Gastroesophageal sphincter (tissue), 4 donors: ENCODE measurements at places on chromosomes 1 and 21.

GRCh38 chr1:116219651-116220434 lies 108.6 kb downstream of the MAB21L3 start:
- no peaks in the 10 kb centered on the region for H3K4me1 ChIP-seq
- no peak overlapping the region for H3K4me3 ChIP-seq
- no peaks in the 10 kb centered on the region for H3K27me3 ChIP-seq
- H3K27ac ChIP-seq = no peak overlapping the region
- ATAC-seq = no peak

GRCh38 chr1:9663257-9663656 lies 11.7 kb downstream of the PIK3CD start:
- H3K4me3 ChIP-seq = no peak overlapping the region
- peaks cover 29% of the 10 kb centered on the region for H3K27me3 ChIP-seq
- no peaks in the 10 kb centered on the region for H3K4me1 ChIP-seq
- no peak overlapping the region for H3K27ac ChIP-seq
- no peak for ATAC-seq
- H3K36me3 ChIP-seq = no peaks in the 10 kb centered on the region

GRCh38 chr1:164836614-164837018 lies 277.6 kb downstream of the PBX1 start:
- peaks cover 73% of the 10 kb centered on the region for H3K4me1 ChIP-seq
- no peak overlapping the region for H3K27ac ChIP-seq
- H3K27me3 ChIP-seq = no peaks in the 10 kb centered on the region
- H3K36me3 ChIP-seq = peaks cover 20% of the 10 kb centered on the region
- no peak overlapping the region for H3K4me3 ChIP-seq

- H3K27ac ChIP-seq = no peak overlapping the region
- no peak overlapping the region for H3K4me3 ChIP-seq
- ATAC-seq = no peak
- no peaks in the 10 kb centered on the region for H3K36me3 ChIP-seq
These were observed 446.9 kb downstream of the NEGR1 start for GRCh38 chr1:71835442-71835813.

- H3K27ac ChIP-seq = no peak overlapping the region
- ATAC-seq = no peak
- no peaks in the 10 kb centered on the region for H3K4me1 ChIP-seq
- H3K27me3 ChIP-seq = peaks cover 98% of the 10 kb centered on the region
- no peaks in the 10 kb centered on the region for H3K36me3 ChIP-seq
These were observed 51.3 kb downstream of the UMODL1 start for GRCh38 chr21:42122398-42122797.

DNA sequence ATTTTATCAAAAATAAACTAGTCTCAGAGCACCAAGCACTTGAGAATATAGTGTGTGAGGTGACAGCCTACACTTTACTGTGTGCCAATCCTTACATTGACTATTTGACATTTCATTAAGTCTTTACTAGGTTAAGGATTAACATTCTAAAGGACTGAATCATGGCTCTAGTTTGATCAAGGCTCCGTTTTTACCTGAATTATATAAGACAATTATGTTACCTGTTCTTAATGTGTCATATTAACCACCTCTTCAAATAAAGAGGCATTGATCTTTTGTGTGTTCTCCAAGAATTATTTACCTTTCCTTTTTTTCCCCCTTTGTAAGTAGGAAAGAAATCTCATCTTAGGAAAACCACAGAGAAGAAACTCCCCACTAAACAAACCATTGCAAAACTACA lies 189.7 kb downstream of the HS2ST1 start:
- H3K27ac ChIP-seq = no peak overlapping the region
- no peaks in the 10 kb centered on the region for H3K27me3 ChIP-seq
- no peaks in the 10 kb centered on the region for H3K4me1 ChIP-seq
- H3K36me3 ChIP-seq = no peaks in the 10 kb centered on the region

GRCh38 chr1:182709225-182709764 lies 24.9 kb upstream of the RGS8 start:
- H3K36me3 ChIP-seq = no peaks in the 10 kb centered on the region
- no peak overlapping the region for H3K4me3 ChIP-seq
- no peak overlapping the region for H3K27ac ChIP-seq
- ATAC-seq = no peak

DNA sequence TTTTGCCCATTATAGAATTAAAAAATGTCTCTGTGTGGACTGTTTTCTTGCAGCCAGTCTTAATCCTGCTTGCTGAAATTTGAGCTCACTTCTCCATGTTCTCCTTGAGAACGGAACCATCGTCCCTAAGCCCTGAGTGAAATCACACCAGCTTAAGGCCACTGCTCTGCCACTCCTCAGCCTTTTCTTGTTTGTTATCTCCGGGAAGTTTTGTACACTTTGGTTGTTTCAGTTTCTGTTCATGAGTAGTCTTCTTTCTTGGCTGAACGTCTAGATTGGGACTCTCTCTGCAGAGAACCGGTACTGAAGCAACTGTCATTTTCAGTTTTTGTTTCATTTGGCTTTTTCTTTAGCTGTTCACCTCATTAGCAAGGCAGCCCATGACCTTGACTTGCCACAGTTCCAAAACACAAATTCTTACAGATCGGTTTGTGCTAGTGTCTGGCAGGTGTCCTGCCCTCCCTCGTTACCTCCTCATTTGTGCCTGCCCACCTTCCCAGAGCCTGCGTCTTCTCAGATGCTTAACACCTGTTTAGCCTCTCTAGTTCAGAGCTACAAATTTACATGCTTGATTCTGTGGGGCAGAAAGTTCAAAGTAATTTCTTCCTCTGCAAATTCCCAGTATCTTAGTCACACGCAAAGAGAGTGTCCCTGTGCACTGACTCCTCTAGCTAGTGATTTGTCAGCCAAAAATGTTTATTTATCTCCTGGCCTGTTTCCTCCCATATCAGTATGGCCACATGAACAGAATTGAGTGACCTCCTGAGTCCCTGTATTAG lies 12.4 kb downstream of the PSEN2 start:
- peaks cover 24% of the 10 kb centered on the region for H3K4me1 ChIP-seq
- no peaks in the 10 kb centered on the region for H3K27me3 ChIP-seq
- H3K4me3 ChIP-seq = no peak overlapping the region
- H3K36me3 ChIP-seq = no peaks in the 10 kb centered on the region

DNA sequence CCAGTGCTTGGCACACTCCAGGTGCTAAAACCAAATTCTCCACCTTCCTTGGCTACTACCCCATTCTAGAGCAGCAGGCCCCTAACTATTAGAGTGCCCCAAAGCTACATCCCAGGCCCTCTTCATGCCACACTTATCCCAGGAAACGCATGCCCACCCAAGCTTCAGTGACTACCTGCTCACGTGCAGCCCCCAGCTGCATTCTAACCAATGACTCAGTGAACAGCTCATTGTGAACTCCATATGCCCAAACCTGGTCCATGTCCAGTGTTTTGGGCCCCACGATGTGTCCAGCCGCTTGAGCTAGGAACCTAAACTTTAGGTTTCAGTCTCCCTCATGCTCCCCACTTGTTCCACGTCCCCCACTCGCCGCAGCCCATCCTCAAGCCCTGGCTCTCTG lies 41.5 kb downstream of the NKAIN1 start:
- peaks cover 14% of the 10 kb centered on the region for H3K27me3 ChIP-seq
- no peaks in the 10 kb centered on the region for H3K36me3 ChIP-seq

DNA sequence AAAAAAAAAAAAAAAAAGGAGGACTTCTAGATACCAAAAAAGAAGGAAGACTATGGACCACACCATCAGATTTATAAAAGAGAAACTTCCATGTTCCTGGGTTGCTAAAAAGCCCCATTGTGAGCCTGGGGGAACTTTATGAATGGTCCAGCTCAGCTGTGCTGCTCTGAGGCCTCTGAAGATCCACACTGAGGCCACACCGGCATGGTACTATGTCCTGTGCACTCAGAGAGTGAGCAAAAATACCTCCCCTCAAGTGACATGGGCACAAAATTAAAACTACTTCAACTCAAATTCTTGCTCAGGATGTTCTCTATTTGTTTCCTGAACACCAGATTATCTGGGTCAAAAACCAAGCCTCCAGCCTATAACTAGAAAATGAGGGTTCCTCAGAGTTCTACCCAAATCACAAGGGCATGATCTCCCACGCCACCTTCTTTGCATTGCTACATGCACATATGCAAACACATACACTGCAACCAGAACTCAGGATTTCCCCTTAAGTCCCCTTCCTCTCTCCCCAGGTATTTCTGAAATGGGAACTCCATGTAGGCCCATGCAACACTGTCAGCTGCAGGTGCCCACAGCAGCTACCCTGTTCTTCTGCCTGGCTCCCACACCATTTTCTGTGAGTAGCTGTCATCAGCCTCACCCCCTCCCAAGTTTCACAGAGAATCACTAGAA lies 94.4 kb downstream of the SH3GLB1 start:
- no peaks in the 10 kb centered on the region for H3K27me3 ChIP-seq
- no peak for ATAC-seq
- no peaks in the 10 kb centered on the region for H3K36me3 ChIP-seq
- H3K27ac ChIP-seq = no peak overlapping the region

DNA sequence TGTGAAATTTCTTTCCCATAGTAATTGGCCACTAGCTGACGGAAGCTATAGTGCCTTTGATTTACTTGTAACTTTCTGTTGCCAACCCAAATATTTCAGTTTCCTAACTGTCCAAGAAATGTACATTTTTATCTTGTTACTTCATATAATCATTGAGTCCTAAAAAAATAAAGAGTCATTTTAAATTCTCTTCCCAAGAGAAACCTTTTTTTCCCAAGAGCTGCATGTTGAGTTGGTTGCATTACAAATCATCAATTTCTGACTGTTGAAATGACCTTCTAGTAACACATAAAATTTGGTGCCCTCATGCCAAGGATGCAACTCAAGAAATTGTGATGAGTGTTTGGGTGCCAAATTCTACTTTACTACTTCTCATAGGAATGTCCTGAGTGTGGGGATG lies 61.0 kb downstream of the HMCN1 start:
- no peak overlapping the region for H3K27ac ChIP-seq
- ATAC-seq = no peak
- H3K4me1 ChIP-seq = peaks cover 7% of the 10 kb centered on the region
- H3K4me3 ChIP-seq = no peak overlapping the region
- H3K27me3 ChIP-seq = no peaks in the 10 kb centered on the region

GRCh38 chr1:168518201-168518689 lies 25.6 kb downstream of the XCL2 start:
- no peaks in the 10 kb centered on the region for H3K4me1 ChIP-seq
- H3K27ac ChIP-seq = no peak overlapping the region
- no peak for ATAC-seq
- H3K36me3 ChIP-seq = no peaks in the 10 kb centered on the region
- H3K27me3 ChIP-seq = no peaks in the 10 kb centered on the region

GRCh38 chr1:211198880-211199279 lies 60.3 kb upstream of the RCOR3 start:
- H3K36me3 ChIP-seq = no peaks in the 10 kb centered on the region
- no peak overlapping the region for H3K4me3 ChIP-seq
- no peak overlapping the region for H3K27ac ChIP-seq

GRCh38 chr1:54570161-54570560 lies 22.1 kb downstream of the ACOT11 start:
- ATAC-seq = no peak
- no peaks in the 10 kb centered on the region for H3K36me3 ChIP-seq
- no peak overlapping the region for H3K4me3 ChIP-seq
- peaks cover 50% of the 10 kb centered on the region for H3K4me1 ChIP-seq

GRCh38 chr21:34200288-34200905 lies 127.0 kb downstream of the MRPS6 start:
- no peaks in the 10 kb centered on the region for H3K36me3 ChIP-seq
- no peak for ATAC-seq
- peaks cover 5% of the 10 kb centered on the region for H3K4me1 ChIP-seq
- H3K27me3 ChIP-seq = no peaks in the 10 kb centered on the region

DNA sequence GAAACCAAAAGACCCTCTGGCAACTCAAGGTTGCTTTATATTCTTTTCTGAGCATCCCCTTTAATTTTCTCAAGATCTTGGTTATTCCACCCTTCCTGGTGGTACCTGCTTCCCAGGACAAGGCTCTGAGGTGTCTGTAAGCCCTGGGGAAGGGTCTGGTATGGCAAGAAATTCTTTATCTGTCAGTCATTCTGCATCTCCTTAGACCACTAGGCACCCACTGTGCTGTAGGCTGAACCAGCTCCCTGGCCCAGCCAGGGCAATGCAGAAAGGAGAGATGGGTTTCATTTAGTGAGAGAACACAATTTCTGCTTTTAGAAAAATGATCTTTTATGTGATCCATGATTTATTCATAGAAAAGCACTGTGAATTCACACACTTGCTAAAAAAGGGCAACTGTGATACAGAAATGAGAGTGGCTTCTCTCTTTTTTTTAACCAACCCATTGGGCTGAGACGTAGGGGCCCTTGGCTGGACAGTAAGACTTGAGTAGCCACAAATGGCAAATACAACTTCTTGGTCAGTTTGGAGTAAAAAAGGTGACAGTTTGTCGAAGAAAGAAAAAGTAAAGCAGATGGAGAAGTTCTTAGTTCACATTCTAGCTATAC lies 4.1 kb downstream of the UROD start:
- peaks cover 32% of the 10 kb centered on the region for H3K36me3 ChIP-seq
- H3K27ac ChIP-seq = no peak overlapping the region
- no peaks in the 10 kb centered on the region for H3K4me1 ChIP-seq
- no peak overlapping the region for H3K4me3 ChIP-seq
- ATAC-seq = no peak
- no peaks in the 10 kb centered on the region for H3K27me3 ChIP-seq

GRCh38 chr21:45583831-45584509 lies 41.7 kb upstream of the SLC19A1 start:
- H3K4me1 ChIP-seq = no peaks in the 10 kb centered on the region
- H3K27ac ChIP-seq = no peak overlapping the region
- no peaks in the 10 kb centered on the region for H3K36me3 ChIP-seq
- H3K27me3 ChIP-seq = peaks cover 79% of the 10 kb centered on the region
- no peak for ATAC-seq

- H3K36me3 ChIP-seq = no peaks in the 10 kb centered on the region
- no peak overlapping the region for H3K27ac ChIP-seq
- no peak overlapping the region for H3K4me3 ChIP-seq
- H3K4me1 ChIP-seq = no peaks in the 10 kb centered on the region
- no peak for ATAC-seq
These were observed 16.2 kb upstream of the TSNAX start for GRCh38 chr1:231512147-231512698.

DNA sequence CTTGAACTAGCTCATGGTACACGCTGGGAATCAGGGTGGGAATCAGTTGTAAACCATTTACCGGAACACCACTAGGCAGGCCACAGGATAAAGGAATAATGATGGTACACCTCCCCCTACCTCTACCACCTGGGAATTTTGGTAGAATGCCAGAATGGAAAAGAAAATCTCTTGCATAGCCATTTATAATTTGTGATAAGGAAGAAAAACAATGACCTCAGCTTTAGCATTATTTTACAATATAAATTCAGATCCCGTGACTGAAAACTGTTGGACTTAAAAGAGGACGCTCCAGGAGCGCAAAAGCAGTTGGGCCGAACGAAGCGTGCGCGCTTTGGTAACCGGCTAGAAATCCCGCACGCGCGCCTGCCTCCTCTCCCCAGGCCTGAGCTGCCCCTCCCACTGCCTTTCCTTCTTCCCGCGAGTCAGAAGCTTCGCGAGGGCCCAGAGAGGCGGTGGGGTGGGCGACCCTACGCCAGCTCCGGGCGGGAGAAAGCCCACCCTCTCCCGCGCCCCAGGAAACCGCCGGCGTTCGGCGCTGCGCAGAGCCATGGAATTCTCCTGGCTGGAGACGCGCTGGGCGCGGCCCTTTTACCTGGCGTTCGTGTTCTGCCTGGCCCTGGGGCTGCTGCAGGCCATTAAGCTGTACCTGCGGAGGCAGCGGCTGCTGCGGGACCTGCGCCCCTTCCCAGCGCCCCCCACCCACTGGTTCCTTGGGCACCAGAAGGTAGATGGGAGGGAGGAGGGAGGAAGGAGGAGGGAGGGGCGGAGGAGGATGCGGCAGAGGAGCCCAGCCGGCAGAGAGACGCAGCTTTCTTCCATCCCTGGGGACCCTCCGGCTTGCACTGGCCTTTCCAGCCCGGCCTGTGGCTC lies at the start of gene CYP4X1:
CYP4X1 (plus strand) TSS at position 402 of the 873 bp plus-strand sequence; CDS start at position 551, 149 bp downstream.
- H3K27ac ChIP-seq = peak within 1 kb of the TSS; percentile 65
- no peaks in the 10 kb centered on the region for H3K4me1 ChIP-seq
- H3K36me3 ChIP-seq = no peaks in the 10 kb centered on the region
- peak within 1 kb of the TSS; percentile 45 for H3K4me3 ChIP-seq
